ENCODE measurements at places on chromosomes 1 and 21.

- DNase-seq: no peak
Measured at GRCh38 chr1:119966020-119966419, 69.7 kb upstream of the ADAM30 start.

- DNase-seq: no peak
Measured at GRCh38 chr1:114901814-114902213, 47.2 kb downstream of the SYCP1 start.

- no peak for DNase-seq
Measured at GRCh38 chr1:53583868-53584776, 124.9 kb downstream of the DMRTB1 start.

DNA sequence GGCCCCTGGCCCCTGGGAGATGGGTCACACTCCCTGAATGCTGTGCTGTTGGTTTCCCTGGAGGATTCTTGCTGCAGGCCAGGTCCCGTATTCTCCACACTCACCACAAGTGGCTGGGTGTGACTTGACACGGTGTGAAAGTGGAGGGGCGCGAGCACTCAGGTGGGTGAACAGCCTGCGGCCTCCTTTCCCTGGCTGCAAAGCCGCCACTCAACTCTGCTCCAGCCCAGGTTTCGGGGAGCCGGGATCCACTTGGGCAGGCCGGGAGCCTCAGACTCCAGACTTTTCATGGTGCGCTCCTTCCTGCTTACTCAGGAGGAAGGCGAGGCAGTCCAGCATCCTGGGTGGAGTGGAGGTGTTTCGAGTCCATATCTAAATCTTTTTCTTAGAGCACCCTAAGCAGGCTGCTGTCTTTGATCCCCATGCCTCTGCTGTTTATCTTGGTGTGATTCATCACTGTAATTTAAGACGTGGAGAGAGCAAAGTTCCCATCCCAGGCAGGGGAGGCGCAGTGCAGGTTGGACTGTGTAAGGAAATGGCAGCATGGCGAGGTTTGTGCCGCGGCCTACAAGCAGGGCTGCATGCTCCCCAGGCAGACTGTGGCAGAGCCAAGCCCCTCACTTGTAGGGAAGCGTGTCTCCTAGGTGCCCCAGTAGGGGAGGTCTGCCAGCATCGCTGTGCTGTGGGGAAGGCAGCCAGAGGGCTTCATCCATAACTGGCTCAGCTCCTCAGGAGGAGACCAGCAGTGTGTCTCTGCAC is 29.6 kb downstream of the VANGL1 start:
- DNase-seq: no peak

All from stromal cell of bone marrow (primary cell).